Activated CD8-positive, alpha-beta memory T cell treated with anti-CD3 and anti-CD28 coated beads for 24 hours (primary cell): ENCODE measurements at places on chromosomes 7 and 10.

DNA sequence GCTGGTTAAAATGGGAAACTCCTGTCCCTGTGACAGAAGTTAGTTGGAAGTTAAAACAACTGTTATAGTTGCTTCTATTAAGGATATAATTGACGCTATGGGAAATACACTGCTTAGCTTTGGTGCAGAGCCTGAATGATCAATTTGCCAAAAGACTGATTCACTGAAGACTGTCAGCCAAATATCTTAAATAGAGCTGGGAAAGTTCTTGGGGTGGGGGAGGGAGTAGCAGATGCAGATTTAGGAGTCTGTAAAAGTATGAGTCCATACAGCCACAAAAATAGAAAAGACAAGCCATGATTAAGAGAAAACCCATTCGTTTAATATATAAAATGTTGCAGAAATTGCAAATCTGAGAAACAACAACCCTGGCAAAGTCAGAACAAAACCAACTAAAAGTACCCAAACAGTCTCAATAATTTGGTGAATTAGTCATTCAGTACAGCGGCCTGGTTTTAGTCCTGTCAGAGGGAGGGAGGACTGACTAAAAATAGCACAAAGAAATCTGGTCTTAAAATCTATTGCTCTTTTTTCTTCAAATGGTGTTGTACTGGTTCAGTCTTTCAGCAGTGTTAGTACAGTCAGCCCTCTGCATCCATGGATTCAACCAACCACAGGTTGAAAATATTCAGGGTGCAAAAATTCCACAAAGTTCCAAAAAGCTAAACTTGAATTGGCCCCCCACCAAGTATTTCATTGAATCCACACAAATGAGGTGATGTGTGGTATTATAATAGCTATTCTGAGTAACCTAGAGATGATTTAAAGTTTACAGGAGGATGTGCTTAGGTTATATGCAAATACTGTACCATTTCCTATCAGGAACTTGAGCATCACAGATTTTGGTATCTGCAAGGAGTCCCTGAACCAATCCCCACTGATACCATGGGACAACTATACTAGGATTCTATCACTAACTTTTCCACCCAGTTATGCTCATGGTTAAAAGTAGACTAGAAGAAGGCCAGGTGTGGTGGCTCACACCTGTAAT is 30.0 kb downstream of the STK17A start:
- no peak for DNase-seq

GRCh38 chr7:36775061-36775620 is 50.8 kb upstream of the AOAH start:
- no peak for DNase-seq

- DNase-seq: no peak
Observed at GRCh38 chr10:20399772-20400171, 497.3 kb downstream of the NEBL start.

GRCh38 chr10:11392776-11393175 is 218.7 kb downstream of the USP6NL start:
- no peak for DNase-seq

- DNase-seq: no peak
Observed at GRCh38 chr7:13803134-13803533, 186.3 kb downstream of the ETV1 start.

DNA sequence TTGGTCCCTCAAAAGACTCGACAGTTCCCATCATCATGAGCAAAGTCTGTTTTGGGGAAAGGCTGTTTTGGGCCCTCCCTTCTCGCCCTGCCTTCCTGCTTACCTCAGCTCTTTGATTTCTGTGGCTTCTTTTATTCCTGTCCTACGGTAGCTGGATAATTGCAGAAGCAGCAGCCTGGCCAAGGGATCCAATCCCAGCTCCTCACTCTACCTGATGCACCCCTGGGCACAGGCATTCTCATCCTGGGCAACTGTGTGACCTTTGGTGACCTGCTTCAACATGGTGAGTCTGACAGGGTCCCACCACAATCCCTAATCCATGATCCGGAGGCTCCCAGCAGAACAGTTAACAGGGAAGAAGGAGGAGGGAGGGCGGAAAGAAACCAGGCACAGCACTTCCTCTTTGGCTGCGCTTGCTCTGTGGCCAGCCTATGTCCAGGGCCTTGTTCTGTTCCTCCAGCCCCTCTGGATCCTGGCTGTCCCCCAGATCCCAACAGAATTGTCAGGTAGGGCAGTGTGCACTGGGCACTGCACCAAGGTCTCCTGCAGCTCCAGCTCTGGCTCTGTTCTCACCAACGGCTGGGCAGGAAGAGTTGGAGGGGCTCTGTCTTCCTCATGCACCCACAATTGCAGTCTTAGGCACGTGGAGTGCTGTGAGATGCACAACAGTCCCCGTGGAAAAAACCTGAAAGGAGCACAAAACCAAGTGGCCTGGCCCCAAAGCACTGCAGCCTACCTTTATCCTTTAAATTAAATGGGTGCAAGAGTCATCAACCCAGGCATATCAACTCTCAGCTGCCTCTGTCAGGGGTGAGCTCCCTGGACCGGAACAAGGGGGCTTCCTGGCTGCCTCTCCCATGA is 144.4 kb downstream of the PTPN20 start:
- peak; percentile 38 for DNase-seq

- no peak for DNase-seq
Observed at GRCh38 chr7:147161405-147161804, 1044.8 kb downstream of the CNTNAP2 start.

DNA sequence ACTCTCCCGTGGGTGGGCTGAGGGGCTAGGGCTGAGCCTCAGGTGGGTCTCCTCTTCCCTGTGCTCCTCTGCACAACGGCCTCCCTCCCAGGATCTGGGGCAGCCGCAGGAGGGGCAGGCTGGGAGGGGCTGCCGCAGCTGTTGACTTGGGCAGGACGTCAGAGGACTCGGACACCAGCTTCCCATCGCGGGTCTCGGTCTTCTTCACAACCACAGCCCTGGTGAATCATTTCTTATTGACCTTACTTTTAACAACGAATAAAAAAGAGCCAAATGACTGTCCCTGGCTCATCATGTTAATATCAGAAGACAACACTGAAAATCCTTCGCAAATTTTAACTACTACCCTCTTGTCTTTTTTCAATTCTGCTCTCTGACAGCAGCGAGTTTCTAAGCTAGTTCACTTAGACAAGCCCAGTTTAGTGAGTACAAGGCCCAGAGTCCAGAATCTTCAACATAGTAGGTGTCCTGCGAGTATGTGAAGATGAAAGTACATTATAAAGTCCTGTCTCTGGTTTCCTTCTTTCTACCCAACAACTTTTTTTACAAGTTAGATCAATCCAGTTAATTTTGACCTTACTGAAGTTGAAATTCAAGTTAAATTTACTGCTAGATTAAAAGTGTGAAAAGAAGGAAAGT is 32.4 kb downstream of the CTNNA3 start:
- no peak for DNase-seq

DNA sequence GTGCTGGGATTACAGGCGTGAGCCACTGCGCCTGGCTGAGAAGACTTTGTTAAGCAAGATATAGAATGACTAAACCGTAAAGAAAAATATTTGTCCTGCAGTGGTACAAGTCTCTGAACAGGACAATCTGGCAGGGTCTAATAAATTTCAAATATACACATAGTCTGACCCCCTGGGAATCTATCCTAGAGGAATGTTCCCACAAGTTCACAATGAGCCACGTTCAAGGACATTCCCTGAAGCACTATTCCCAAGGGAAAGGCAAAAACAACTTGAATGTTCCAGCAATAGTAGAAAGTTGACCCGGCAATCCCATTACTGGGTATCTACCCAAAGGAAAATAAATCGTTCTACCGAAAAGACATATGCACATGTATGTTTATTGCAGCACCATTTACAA is 82.0 kb downstream of the HIP1 start:
- no peak for DNase-seq
